ENCODE measurements at places on chromosomes 13 and 19.

DNA sequence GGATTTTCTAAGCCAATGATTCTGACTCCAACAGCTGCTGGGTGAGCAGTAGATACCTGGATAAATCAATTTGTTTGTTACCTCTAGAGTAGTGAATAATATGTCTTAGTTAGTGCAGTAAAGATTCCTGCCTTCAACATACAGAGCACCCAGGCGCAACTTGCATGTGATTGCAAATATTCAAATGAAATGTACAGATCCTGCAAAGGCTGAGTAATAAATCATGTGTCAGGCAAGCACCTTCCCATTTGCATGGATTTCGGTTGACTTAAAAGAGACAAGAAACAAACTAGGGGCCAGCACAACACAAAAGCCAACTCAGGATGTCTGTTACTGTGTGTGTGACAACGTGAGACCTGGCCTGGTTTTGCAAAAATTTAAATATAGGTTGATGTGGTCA is 79.7 kb downstream of the TNFSF11 start:
- no peak for DNase-seq

GRCh38 chr13:57874530-57874929 is 243.0 kb downstream of the PCDH17 start:
- no peak for DNase-seq

DNA sequence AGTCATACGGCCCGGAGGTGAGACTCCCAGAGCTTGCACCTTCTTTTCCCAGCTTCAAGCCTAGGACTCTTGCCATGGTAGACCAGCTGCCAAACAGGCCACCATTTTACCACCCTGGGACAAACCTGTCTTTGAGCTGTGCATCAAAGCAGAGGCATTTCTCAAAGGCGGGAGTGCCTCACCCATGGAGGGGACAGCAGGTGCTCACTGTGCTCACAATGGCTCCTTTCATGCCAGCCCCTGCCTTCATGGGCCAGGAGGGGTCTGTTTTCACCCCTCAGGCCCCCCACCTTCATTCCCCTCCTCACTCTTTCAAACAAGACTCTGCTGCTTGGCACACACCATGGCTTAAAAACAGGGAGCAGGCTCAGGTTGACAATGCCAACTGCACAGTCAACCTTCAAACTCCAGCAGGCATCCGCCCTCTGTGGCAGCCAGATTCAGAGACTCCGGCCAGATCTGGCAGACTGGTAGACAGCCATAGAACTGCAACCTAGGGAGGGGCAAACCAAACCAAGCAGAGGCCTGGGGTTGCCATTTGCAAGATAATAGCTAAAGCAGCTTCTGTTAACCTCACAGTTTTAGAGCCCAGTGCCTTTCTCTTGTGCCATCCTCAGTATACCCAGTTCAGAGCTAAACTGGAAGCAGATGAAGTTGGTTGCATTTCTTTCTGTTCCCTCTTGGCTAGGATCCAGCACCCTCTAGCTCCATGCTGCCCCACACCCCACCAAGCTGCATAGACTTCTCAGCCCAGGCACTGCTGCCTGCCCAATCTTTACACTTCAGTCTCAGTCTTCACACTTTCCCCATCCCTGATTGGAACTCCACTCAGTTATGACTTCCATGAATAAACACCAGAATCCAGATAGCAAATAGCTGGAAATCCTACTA is 93.9 kb upstream of the SPATA13 start:
- DNase-seq: no peak

DNA sequence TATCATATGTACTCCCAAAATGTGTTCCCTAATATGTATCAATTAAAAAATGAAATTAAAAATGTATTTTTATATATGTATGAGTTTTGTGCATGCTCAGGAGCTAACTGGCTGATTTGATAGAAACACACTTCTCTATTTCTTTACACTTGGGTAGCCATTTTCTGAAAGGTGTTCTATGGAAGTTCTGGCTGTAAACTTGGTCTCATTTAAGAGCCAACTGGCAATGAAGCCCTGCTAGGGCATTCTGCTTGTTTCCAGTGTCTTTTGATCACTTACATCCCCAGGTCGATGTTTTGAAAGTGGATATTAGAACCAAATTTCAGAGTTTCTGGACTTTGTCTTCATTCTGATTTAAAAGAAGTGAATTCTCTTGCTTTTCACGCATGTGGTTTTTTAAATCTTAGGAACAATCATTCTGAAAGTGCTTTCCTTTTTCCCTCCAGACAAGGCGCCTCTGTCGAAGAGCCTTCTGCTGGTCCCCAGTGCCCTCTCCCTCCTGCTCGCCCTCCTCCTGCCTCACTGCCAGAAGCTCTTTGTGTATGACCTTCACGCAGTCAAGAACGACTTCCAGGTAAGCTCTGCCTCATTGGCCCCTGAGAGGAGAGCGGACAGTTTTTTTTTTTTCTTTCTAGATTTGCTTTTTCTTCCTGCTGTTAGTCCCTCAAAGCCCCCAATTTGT is 20.1 kb downstream of the GPR18 start:
- DNase-seq: no peak

- no peak for DNase-seq
Measured at GRCh38 chr13:40399756-40400155, 266.7 kb downstream of the FOXO1 start.

DNA sequence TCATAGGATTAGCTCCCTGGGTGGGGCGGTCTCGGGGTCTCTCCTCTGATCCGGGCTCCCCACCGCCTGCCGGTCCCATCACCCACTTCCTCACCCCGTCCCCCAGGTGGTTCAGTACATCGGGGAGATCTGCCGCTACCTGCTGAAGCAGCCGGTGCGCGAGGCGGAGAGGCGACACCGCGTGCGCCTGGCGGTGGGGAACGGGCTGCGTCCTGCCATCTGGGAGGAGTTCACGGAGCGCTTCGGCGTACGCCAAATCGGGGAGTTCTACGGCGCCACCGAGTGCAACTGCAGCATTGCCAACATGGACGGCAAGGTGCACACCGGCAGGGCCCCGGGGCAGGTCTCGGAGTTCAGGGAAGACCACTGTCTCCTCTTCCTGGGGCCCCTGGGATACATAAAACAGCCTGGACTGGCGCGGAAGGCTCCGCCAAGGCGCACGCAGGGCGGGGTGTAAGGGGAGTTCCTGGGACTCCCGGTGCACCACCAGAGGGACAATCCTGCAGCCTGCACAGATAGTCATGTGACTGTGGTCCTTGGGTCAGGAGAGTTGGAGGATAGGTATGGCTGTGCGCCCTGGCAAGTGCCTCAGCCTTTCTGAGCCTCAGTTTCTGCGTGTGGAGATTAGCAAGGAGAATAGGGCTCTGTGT is 14.2 kb upstream of the PGLS start:
- DNase-seq: no peak

- DNase-seq: no peak
Measured at GRCh38 chr13:33262997-33263396, 22.6 kb downstream of the STARD13 start.

DNA sequence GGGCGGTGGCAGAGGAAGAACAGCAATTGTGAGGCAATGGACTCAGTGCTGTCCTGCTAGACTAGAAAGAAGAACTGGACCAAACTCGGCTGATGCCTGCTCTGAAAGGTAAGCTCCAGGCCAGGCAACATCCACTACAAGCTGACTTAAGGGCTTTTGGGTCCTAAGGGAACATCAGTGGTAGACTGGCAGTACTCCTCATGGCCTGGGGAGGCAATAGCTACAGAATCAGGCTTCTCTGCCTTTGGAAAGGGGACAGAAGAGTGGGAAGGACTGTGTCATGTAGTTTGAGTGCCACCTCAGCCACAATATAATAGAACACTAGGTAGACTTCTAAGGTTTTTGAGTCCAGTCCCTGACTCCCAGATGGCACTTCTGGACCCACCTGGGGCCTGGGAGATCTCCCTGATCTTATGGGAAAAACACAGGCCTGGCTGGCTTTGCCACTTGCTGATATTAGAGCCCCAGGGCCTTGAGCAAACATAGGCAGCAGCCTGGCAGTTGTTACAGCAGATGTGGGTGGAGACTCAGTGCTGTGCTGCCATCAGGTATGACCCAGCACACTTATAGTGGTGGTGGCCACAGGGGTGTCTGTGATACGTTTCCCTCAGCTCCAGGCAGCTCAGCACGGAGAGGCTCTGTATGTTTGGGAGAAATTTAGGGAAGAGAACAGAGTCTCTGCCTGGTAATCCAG is 9.2 kb upstream of the CLC start:
- no peak for DNase-seq

GRCh38 chr13:41402691-41403511 is 54.4 kb upstream of the RGCC start:
- no peak for DNase-seq

- no peak for DNase-seq
Measured at GRCh38 chr13:35260316-35260715, 216.2 kb downstream of the MAB21L1 start.

GRCh38 chr13:48629277-48629676 is 24.5 kb upstream of the CYSLTR2 start:
- DNase-seq: no peak

DNA sequence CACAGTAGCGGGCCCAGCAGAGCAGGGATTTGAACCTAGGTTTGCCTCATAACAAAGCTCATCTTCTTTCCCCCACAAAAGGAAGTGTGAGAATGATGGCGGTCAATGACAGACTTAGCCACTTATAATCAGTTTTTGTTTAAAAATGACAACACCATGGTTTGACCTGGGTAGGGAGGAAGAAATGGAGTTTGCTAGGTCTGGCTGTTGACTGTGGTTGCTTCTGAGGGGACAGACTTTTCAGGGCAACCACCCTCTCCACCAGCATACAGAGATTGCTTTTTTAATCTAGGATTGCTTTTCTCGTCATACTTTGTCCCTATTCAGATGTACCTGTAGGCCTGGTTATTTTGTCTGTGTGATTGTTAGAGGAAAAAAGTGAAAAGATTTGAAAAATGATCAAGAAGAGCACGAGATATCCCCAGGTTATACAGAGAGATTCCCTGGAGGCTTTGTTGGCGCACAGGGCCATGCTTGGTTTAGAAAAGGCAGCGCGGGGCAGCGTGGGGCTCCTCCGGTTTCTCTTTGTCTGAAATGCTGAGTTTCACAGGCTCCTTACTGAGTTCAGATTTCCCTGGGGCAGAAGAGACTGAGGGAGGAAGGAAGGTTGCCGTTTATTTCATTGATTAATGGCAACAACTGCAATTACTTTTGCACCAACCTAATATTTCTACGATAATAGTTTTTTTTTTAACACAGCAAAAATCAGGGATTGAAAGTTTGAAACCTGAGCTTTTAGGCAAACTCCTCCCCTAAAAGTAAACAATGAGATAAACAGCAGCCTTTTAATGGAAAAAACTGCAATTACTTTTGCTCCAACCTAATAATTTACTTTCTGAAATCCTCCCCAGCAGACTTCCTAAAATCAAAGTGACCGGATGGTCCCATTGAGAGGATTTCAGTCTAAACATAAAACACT is 97.0 kb upstream of the RNF113B start:
- no peak for DNase-seq

GRCh38 chr13:99966064-99966805 is 5.3 kb downstream of the ZIC5 start:
- no peak for DNase-seq

GRCh38 chr13:101390461-101390860 is 25.8 kb downstream of the NALCN start:
- DNase-seq: no peak

DNA sequence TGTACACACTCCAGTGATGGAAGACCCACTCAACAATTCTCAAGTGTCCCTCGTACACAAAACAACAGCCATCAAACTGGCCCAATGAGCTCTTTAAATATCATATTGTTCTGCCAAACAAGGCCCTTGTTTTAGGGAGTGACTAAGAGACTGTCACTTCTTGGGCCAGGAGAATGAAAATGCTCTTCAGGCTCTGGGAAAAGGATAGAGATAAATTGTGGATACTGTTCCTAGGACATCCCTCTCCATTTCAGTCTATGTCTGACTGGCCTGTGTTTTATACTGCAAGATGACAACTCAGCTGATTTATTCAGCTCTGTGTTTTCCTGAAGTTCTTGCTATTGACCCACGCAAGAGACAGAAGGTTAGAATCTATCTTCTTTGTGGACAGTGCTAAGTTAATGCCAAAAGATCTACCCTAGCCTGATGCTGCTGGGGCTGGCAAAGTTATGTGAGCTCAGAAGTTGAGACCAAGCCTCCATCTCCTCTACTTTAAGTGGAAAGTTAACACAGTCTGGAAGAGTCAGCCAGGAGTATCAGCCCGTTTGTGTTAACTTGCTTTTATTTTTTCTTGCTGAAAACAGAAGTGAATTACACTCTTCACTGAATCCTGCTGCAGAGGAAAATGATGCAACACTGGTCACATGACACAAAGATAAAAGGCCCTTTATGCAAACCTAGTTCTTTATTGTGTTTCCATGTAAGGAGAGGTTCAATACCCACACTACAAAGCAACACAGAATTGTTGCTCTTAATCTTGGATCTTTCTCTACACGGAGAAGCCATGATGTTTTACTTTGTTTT is 14.6 kb downstream of the FRY start:
- no peak for DNase-seq

- DNase-seq: no peak
Measured at GRCh38 chr13:23824371-23824770, 64.8 kb downstream of the MIPEP start.

DNA sequence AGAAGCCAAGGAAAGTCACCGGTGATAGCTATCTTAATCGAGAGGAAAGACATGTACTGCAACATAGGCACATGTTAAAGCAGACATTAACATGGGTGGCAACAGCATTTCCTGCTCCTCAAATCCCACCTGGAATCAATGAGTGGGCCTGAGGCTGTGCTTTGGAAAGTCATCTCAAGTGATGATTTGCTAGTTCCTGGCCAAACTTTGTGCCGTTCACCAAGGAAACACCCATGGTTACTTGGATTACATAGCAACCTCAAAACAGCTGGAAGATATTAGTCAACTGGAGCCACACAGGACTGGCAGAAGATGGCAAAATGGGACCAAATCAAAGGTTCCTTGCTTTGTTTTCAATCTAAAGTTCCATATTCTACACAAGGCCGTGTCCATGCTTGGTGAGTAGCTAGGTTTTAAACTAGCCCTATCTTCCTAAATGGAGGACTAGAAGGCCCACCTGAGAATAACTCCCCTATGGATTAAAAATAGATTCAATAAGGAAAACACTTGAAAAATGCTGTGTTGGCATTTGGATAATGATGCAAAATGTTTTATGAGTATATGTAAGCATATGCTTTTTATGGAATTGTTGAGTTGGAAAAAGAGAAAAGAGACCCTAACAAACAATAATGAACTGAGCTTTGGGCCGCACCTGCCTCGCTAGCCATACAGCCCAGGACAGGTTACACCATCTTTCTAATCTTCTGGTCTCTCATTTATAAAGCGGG is 144.5 kb downstream of the RGCC start:
- DNase-seq: no peak

- no peak for DNase-seq
Measured at GRCh38 chr13:110820322-110820721, 94.5 kb downstream of the ANKRD10 start.
